ENCODE measurements at places on chromosomes 16 and 17.

GRCh38 chr16:50463581-50464324, 84.4 kb upstream of the NKD1 start:
- DNase-seq: no peak

DNA sequence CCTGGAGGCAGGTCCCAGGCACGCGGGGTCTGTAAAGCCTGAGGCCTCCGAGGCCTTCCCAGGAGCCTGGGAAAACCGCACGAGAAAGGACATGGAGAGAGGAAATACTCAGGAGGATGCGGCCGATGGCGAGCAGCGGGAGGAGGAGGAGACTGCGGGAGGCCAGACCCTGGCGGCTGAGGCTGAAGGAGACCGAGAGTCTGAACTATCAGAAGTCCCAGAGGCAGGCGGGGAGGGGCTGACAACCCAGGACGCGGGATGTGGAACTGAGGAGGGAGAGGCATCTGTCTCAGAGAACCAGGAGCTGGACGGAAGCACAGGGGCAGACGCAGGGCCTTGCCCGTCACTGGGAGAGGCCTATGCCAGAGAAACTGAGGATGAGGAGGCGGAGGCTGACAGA, 2.4 kb downstream of the APOBR start:
- no peak for DNase-seq

- no peak for DNase-seq
These were observed 33.7 kb downstream of the NECAB2 start for GRCh38 chr16:84001726-84002125.

- no peak for DNase-seq
These were observed 26.7 kb downstream of the CCL4 start for GRCh38 chr17:36130346-36130745.

DNA sequence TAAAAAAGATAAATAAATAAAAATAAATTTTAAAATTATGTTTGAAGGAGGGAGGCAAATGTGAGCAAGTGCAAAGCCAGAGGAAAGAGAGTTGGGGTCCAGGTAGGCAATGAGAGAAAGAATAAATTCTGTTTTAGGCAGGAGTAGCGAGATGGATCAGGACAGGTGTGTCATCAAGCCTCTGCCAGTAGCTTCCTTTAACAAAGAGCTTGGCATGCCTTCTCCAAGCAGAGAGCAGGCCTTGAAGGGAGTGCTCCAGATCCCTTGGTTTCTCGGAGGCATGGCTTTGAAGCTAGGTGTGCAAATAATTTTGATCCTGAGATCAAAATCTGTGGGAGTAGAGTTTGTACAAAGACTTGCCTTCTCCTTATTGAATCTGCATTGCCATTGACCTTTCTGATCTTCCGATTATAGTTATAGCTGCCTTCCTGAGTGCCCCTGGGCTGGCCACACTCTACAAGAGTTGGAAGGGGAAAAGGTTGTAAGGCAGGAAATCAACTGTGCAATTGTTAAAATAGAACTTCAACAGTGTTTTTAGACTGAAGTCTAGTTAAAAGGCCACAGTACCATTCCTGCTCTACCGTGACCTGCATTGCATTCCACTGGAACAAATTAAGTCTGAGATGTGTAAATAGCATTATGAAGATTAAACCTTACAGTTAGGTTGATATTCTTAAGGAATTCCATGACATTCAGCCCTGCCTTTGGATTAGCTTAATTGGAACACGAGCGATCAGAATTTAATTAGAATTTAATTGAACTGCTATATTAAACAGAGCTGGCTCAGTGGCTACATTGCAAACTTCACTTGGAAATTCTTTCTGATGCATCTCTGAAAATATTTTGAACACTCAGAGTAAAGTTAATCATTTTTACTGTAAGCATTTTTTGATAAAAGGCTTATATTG, 33.7 kb downstream of the IQCK start:
- DNase-seq: no peak

GRCh38 chr16:66278111-66278531, 88.4 kb upstream of the CDH5 start:
- no peak for DNase-seq

- DNase-seq: no peak
These were observed 11.6 kb upstream of the SEPHS2 start for GRCh38 chr16:30457256-30457655.

- DNase-seq: no peak
These were observed 381 bp upstream of the HSD11B2 start for GRCh38 chr16:67430504-67430976.
